ENCODE measurements at places on chromosomes 2 and 18.

- DNase-seq = no peak
Observed at GRCh38 chr2:48482313-48482712, 47.6 kb upstream of the STON1 start.

DNA sequence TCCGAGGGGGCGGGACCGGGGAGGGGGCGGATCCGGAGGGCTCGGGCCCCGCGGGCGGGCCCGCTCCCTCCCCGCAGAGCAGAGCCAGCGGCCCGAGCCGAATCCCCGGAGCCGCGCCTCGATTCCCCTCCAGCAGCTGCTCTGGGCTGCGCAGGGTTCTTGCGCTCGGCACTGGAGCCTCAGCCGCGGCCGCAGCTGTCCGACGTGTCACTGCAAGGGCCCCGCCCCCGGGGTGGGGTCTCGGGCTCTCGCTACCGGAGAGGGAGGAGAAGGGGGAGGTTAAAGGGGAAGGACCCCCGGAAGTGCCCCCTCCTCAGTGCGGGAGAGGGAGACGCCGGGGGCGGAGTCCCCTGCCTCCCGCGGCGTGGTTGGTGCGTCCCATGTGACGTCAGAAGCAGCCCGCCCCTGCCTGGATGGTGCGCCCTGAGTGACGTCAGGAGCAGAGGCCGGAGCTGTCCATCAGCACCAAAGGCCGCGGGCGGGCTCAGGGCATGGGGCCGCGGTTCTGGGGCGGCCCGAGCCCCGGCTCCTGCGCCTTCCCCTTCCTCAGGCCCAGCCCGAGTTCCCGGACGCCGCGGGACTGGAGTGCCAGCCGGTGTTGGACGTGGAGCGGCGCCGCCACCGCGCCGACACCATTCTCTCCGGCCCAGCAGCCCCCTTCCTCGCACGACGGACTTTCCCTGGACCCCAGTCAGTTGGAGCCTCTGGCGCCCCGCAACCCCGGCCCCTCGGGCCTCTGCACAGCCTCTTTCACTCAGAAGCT lies at the start of the genes CHPF and TMEM198:
TSS of gene CHPF (minus strand) at position 214 of the 763 bp plus-strand sequence. CDS start 271 bp downstream, outside the sequence.
TSS of gene TMEM198 (plus strand) at position 433 of the 763 bp plus-strand sequence. CDS start 700 bp downstream, outside the sequence.
- peak; percentile 98 for DNase-seq

GRCh38 chr2:26562811-26563645 lies 78.1 kb downstream of the CIB4 start:
- DNase-seq = peak; percentile 73

GRCh38 chr2:118614841-118615271 lies 232.6 kb downstream of the EN1 start:
- DNase-seq = no peak

DNA sequence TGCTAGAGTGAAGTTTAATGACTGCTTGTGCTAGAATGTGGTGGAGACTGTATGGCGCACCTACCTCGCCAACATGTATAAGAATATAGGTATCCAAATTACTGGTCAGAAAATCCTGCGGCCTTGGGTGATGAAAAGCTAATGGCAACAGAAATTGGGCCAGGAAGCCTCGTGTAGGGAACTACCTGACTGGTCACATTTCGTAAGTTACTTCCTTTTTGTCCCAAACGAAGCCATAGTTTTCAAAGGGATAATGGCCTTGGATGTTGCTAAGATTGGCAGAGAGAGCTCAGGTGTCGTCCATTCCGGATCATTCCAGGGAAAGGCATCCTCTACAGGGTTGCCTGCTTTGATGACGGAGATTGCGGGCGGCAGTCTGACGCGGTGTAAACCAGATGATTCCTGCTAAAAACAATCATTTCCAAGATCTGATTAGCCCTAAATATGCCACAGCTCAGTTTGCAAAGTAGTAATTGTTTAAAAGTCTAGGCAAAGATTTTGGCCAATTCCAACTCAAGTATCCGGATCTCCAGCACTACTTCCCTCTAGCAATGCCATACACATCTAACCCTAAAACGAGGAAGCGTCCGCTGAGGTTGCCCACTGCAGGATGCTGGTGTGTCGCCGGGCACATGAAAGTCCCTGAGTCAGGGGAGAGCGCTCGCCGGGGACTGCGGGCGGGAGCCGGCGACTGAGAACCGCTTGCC lies 708 bp upstream of the MALT1 start:
- peak; percentile 13 for DNase-seq

GRCh38 chr2:10123281-10123680 lies 742 bp downstream of the RRM2 start:
- no peak for DNase-seq

- DNase-seq = no peak
Observed at GRCh38 chr2:19868224-19868623, 33.6 kb downstream of the TTC32 start.

- peak; percentile 27 for DNase-seq
Observed at GRCh38 chr2:38465789-38466127, 88.7 kb upstream of the ATL2 start.

DNA sequence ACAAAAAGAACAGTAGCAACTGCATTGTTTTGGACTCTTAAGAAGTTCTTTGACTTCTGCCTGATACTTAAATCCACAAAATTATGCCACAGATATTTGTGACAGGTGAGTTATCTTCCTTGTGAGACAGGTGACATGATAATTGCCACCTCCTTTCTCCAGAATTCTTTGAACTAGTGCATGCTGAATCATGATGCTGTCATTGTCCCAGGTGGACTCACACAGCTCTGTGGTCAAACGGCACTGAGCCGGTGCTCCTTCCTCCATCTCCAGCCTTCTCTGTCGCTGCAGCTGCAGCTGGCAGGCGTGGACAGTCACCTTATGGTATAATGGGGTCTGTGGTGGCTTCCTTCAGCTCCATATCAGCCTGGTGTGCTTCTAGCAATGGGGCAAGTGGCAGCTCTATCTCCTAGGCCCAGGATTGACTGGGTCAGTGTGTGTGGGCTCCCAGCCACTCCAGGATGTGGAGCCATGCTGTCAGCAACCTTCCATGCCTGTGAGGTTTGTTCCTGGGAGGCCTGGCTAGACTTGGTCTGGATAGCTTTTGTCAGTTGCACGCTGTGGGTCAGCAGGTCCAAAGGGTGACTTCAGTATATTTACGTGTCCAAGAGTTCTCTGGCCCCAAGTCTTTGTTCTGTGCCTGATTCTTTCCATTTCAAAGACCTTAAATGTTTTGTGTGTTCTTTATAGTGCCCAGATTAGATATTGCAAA lies 15.7 kb downstream of the ARMC9 start:
- no peak for DNase-seq

GRCh38 chr18:62744076-62744968 lies 29.0 kb downstream of the PHLPP1 start:
- no peak for DNase-seq

GRCh38 chr2:209556354-209556961 lies 132.6 kb downstream of the MAP2 start:
- DNase-seq = peak; percentile 9

DNA sequence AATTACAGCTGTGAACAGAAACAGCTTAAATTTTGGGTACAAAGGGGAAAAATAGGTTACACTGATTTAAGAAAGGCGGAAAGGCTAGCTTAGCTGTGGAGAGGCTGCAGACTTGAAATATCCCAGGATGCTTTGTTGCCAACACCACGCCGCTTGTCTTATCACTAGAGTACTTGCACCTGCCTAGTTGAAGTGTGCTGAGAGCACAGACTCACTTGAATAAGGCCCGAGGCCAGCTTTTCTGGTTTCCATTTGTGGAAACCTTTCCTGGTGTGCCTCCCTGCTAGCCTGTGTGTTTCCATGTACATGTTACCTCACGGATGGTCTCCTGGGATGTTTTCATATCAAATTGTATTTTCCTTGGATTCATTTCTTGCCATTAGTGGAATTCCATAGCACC lies 3.2 kb downstream of the CABLES1 start:
- DNase-seq = no peak

DNA sequence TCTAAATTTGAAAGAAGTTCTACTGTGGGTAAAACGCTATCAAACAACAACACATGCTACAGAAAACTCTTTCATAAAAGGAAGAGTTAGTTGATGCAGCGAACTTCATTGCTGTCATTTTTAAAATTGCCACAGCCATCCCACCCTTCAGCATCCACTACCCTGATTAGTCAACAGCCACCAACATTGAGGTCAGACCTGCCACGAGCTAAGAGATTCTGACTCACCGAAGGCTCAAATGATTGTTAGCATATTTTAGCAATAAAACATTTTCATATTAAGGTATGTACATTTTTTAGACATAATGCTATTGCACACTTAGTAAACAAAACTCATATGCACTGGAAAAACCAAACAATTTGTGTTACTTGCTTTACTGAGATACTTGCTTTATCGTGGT lies 347.1 kb downstream of the CLIP4 start:
- DNase-seq = no peak

- no peak for DNase-seq
Observed at GRCh38 chr2:133421516-133422324, 146.5 kb downstream of the NCKAP5 start.

GRCh38 chr2:162252153-162252552 lies 8.9 kb upstream of the FAP start:
- no peak for DNase-seq

DNA sequence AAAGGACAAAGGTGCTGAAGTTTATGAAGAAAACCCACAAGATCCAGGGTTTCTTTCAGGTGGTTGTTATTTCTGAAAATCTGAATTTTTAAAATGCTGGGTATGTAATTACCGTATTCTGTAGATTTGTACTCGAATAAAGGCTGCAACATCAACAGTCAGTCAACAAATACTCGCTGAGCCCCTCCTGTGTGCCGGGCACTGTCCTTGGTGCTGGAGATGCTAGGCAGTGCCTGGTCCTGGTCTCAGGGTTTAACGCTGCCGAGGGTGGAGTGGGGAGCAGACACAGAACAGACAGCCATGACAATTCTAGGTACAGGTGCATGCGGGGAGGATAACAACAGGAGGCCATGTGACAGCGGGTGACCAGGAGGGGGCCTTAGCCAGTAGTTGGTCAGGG lies 27.2 kb upstream of the PDIA6 start:
- DNase-seq = no peak

GRCh38 chr2:149033716-149034115 lies 4.8 kb upstream of the LYPD6B start:
- no peak for DNase-seq

DNA sequence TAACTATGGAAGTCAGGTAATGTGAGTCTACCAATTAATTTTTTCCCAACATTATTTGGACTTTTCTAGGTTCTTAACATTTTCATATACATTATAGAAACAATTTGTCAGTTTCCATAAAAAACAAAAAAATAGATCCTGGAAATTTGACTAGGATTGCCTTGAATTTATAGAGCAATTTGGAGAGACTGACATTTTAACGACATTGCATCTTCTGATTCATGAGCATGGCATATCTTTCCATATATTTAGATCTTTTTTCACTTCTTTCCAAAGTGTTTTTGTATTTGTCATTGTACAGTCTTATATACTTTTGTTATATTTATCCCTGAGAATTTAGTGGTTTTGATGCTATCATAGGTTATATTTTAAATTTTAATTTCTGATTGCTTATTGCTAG lies 42.0 kb downstream of the ANKRD12 start:
- DNase-seq = no peak

DNA sequence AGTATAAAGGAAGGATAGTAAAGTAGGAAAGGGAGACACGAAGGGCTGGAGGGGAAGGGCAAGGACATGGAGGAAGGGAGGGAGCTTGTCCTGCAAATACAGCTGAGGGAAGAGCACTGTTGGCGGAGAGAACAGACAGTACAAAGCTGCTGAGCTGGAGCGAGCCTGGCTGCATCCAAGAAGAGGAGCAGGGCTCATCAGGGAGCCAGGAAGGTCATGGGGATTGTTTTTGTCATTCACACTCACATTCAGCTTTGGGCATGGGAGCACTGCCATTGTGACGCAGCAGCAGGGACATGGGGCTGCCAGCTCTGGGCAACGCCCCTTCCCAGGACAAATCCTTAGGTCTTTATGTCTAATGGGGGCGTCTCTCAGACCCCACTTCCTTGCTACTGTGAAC lies 125.1 kb downstream of the COPS8 start:
- DNase-seq = no peak

DNA sequence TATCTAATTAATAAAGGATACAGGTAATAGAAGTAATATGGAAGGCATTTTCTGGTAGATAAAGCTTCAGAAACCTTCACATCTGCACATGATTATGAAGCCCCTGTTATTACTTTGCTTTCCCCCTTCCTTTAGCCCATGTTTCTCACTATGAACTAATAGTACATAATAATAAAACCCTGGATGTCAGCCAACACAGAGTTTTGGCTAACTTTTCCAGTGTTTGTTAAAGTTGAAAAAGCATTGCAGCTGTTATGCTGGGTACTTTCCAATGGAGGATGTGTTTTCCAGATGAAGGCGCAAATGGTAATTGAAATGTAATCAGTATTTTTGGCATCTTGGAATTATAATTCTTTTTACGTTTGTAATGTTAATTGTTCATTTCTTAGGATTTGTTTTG lies 43.5 kb downstream of the SPTBN1 start:
- no peak for DNase-seq

- no peak for DNase-seq
Observed at GRCh38 chr2:141899740-141900139, 231.1 kb downstream of the LRP1B start.

DNA sequence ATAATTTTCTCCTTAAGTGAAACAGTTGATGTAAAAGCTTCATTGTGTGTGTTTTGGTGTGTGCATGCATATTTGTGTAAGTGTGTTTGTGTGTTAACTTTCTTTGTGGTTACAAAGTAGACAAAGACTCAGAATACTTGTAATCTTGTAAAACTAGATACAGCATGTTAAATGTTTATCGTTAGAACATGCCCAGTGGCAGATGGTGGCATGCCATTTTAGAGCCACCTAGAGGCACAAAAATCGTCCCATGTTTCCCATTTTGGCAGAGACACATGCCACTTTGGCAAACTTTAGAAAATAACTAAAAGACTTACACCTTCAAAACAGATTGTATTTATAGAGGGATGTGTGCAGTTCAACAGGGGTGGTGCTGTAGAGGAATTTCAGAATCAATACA lies 224.1 kb downstream of the LRP1B start:
- DNase-seq = no peak

- DNase-seq = no peak
Observed at GRCh38 chr2:8244639-8245038, 437.2 kb upstream of the ID2 start.

GRCh38 chr2:156430980-156431358 lies 5.2 kb upstream of the GPD2 start:
- DNase-seq = no peak

- DNase-seq = no peak
Observed at GRCh38 chr2:19757586-19757985, 144.2 kb downstream of the TTC32 start.

DNA sequence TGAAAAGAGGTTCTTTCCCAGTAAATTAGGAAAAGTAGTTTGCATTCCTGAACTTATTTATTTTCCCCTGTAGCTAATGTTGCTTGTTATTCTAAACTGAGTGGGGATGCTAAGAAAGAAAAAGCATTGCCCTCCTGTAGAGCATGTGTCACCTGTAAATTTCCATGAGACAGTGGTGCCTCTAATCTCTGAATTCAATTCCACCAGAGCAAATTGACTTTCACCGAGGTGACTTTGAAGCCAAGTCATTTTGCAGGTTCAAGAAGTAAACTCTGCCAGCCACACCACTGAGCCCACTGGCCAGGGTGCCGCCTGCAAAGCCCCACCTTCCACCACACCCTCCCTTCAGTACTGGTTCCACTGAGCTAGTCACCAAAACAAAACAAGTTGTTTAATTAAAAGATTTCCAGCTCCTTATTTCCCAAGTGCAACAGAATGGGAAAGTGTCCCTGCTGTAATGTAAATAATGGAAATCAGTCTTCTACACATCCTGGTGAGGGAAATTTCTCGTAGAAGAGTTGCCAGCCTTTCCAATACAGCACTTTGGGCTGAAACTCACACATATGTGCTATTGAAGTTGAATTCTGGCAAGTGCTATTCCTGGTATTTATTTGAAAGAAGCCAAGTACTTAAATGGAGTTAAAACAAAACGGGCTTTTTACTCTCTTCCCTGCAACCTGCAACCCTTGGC lies 254.8 kb downstream of the RNF152 start:
- DNase-seq = no peak
